Stimulated activated CD4-positive, alpha-beta T cell treated with anti-CD3 and anti-CD28 coated beads, TNF-alpha, amount 100 ng/mL, for 24 hours (primary cell): ENCODE measurements at places on chromosomes 16 and 17.

- no peak for DNase-seq
Observed at GRCh38 chr17:38572669-38573365, 32.9 kb downstream of the SRCIN1 start.

- DNase-seq = no peak
Observed at GRCh38 chr17:38906460-38907228, 18.8 kb upstream of the LASP1NB start.

- no peak for DNase-seq
Observed at GRCh38 chr17:65936013-65936412, 255.9 kb downstream of the CEP112 start.

DNA sequence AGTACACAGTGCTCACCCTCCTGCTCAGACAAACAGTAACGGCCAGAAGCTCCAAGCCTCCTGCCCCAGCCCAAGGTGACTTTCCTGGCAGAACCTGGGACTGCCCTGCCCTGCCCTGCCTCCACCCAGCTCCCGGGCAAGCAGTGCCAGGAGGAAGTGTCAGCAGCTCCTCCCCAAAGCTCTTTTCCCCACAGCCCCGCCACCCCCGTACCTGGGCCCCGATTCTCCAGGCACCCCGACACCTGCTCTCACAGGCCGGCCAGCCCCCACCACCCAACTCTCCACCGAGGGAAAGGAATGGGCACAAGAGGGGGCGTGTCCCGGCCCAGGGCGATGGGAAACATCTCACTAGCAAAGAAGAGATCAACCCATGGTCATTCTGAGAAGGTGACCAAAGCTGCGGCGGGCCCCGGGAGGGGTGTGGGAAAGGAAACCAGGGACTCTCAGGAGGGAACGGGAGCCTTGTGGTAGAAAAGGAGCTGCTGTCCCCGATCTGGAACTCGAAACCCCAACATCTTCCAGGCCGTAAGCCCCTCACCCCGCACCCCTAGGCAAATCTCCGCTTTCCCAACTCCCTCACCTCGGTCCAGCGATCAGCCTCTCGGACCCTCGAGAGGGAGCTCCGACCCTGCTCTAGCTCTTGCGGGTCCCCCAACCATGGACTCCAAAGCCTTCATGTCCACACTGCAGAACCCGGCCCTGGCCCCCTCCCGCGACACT is 1.2 kb downstream of the BCAR1 start:
- no peak for DNase-seq

- DNase-seq = no peak
Observed at GRCh38 chr16:61968242-61969076, 67.8 kb downstream of the CDH8 start.

DNA sequence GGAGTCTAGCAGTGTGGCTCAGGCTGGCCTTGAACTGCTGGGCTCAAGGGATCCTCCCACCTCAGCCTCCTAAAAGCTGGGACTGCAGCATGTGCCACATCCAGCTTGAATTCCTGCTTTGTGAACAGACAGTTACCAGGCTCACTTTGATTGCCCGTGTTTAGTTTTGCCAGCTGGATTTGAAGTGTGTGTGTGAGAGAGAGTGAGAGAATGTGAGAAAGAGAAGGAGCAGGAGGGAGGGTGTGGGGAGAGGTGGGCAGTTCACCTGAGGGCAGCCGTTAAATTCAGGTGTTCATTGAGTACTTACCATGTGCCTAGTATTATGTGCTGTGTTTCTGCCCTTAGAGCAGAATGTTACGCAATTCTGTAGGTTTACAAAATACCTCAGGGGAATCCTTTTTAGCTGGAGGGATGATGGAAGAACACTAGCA is 4.7 kb downstream of the DUSP14 start:
- no peak for DNase-seq

- no peak for DNase-seq
Observed at GRCh38 chr17:4953451-4953961, 2.6 kb downstream of the ENO3 start.

GRCh38 chr17:4463818-4464476 is 30.2 kb downstream of the SPNS3 start:
- no peak for DNase-seq

DNA sequence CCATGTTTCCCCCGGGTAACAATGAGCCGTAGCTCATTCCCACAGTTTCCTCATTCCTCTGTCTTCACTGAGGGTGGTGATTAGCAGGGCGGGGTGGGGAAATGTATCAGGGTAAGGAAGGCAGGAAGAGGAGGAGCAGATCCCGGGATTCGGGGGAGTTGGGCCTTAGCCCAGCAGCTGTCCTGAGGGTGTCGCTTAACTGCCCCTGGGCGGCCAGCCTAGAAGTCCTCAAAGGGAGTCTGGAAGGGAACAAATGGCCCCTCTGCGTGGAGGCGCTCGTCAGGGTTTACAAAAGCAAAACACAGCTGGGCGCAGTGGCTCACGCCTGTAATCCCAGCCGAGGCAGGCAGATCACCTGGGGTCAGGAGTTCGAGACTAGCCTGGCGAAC is 14.3 kb downstream of the MLYCD start:
- DNase-seq = no peak

DNA sequence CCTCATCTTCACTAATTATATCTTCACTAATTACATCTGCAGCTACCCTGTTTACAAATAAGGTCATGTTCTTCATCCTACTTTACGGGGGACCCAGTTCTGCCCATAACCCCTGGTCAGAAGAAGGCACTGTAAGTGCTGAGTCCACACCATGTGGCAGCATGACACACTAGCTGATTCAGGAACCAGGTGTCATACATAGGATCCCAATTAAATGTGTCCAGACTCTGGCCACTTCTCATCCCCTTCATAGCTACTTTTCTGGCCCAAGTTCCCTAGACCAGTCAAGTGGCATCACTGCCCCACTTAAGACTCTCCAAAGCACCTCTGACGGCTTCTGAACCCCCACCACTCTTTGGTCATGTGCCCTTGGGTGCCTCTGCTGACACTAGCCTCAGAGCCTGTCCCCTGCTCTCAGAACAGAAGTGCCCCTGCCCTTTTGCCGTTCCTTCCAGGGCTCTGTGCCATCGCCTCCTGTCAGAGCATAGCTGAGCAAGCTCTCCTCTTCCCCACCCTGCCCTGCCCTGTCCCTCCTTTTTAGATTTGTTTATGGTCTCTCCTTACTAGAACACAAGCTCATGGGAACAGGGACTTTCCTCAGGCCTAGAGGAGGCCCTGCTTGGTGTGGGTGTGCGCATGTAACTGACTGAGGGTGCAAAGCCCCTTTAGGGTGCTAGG is 61.1 kb downstream of the B9D1 start:
- DNase-seq = no peak

DNA sequence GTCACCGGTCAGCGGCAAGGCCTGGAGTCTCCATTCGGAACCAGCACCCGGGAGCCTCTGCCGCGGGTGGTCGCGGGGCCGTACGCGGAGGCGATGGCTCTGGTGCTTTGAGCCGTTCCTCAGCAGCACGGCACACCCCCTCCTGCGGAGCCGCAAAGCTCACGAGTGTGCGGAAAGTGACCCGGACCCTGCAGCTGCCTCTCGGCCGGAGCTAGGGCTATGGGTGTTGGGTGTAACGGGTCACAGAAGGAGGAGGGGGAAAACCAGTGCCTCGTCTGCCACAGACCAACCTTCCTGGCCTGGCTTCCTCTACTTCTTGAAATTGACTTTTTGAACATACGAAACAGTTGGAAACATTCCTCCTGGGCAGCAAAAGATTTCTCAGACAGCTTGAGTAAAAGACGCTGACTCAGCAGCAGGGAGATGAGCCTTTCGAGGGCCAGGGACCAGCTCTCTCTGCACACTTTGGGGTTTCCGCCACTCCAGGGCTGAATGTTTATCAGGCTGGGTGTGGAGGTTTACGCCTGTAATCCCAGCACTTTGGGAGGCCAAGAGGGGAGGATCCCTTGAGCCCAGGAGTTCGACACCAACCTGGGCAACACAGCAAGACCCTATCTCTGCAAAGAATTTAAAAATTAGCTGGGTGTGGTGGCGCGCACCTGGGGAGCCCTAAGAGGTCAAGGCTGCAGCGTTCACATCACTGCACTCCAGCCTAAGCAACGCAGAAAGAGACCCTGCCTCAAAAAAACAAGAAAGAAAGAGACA is 26.4 kb upstream of the PITPNA start:
- DNase-seq = no peak

GRCh38 chr16:6573577-6573976 is 759.1 kb upstream of the RBFOX1 start:
- DNase-seq = no peak

GRCh38 chr16:14464192-14464591 is 165.9 kb downstream of the PARN start:
- DNase-seq = no peak

- DNase-seq = no peak
Observed at GRCh38 chr17:67800495-67800928, 24.8 kb upstream of the BPTF start.

DNA sequence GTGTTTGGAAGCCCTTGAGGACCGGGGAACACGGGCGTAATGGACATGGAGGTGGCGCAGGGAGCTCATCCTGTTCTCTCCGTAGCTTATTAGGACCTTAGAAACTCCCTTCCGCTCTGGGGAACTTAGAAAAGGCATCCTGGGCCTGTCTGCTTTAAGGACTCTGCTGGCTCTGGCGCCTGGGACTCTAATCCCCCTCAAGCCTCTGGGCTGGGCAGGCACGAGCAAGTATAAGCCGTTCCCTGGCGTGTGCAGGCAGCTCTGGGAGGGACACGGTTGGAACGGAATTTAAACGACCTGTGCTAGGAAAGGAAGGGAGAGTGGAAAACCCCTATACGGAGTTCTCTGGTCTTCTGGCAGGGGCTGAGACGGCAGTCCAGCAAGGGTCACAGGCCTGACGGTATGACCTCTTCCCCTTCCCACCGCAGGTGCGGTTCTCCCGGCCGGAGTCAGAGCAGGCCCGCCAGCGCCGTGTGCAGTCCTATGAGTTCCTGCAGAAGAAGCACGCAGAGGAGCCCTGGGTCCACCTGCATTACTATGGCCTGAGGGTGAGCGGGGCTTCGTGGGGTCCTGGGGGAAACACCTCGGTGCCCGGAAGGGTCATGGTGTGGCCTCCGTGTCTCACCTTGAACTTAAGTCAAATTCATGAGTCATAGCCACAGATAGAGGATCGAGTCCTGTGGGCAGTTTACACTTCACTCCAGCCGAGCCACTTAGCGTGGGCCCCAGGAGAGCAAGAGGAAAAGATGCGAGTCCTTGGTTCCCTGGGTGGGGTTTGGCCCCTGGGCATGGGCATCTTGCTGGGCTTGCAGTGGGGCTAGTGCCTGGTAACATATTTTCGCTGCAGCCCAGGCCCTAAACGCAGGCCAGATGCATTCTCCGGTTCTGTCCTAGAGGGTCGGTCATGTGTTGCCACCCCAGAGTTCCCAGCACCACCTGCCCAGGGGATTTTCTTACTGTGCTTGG is 17.7 kb downstream of the POLR3E start:
- DNase-seq = no peak

DNA sequence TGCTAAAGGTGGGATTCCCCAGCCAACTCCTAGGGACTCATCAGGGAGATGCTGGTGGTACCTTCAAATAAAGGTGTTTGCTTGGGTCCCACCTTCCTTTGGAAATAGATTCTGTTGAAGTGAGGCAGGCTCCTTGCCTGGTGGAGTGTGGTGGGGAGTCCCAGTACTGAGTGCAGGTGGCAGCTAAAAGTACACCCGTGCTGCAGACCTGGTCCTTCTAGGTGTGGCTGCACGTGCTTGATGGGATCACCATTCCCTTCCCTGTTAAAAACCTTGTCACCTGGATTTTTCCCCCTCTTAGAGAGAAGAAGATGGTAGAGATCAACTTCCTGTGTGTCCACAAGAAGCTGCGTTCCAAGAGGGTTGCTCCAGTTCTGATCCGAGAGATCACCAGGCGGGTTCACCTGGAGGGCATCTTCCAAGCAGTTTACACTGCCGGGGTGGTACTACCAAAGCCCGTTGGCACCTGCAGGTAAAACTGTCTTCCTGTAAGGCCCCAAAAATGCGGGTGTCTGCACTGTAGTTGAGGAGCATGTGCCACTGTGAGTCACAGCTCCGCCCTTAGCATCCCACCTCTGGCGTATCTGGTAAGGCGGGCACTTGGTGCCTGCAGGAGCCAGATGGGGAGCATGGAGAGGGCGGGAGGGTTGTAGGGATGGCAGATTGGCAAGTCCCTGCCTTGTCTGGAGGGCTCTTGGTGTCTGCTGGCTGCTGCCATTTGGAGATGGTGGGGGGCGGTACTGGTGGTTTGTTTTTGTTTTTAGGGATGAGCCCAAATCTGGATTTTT is 34.0 kb downstream of the PLCD3 start:
- DNase-seq = no peak

- no peak for DNase-seq
Observed at GRCh38 chr16:87628940-87629339, 26.6 kb downstream of the JPH3 start.

DNA sequence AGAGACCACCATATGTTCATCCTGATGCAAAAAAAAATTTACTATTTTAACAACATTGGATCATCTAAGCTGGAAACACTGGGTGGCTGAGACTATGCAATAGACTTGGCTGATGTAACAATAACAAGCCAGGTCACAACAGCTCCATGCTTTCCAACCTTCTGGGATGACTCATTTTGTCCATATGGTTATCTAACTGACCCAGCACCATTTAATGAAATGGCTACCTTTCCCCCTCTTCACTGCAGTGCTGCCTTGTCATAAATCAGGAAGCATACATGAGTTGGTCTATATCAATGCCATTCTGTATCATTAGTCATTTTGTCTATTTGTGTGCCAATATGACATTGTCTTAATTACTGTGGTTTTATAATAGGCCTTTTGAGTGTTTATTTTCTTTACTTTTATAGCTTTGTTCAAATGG is 217.6 kb upstream of the KCNJ16 start:
- DNase-seq = no peak

- no peak for DNase-seq
Observed at GRCh38 chr16:72458035-72458434, 286.1 kb upstream of the PMFBP1 start.

- no peak for DNase-seq
Observed at GRCh38 chr16:65313936-65314626, 192.2 kb upstream of the CDH11 start.

- no peak for DNase-seq
Observed at GRCh38 chr17:44568945-44569858, 11.9 kb downstream of the FZD2 start.

DNA sequence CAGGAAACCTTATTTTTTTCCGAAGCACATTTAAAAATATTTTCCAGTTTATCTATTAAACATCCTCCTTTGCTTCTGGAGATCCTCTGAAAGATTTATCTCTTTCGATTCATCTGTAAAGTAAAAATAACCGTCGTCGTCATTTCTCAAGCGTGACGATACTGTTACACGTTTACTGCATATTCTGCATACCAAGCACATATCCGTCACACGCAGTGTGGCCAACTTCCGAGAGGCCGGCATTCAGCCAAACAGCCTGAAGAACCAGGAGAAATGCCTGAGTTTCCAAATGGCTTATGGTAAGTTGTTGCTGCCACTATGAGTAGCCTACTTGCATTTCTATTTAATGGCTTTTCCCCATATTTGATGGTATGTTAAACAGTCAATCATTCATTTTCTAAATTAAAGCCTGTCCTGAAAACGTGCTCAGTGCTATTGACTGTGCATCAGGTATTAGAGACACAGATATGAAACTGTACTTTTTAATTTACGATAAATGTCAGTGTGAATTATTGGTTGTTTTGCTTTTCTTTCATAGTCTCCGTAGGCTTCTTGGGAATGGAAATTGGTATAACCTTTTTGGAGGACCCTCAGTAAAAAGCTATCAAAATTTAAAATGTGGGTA is 275.7 kb downstream of the WWOX start:
- no peak for DNase-seq
